ENCODE measurements at places on chromosomes 11 and 22. TPM values are rescaled to one million over a fixed set of nuclear protein-coding genes. Genes with fewer than 3 reads are reported as not detected.
A peak's percentile ranks its signal among the peaks of the same experiment; 100 is the strongest.

- no peaks in the 10 kb centered on the region for H3K36me3 ChIP-seq
- no peak overlapping the region for H3K4me3 ChIP-seq
- H3K27ac ChIP-seq, result no peak overlapping the region
- no peaks in the 10 kb centered on the region for H3K27me3 ChIP-seq
- H3K4me1 ChIP-seq, result no peaks in the 10 kb centered on the region
- DNase-seq, result no peak
Measured at GRCh38 chr11:106765469-106766258, 252.6 kb downstream of the GUCY1A2 start.

DNA sequence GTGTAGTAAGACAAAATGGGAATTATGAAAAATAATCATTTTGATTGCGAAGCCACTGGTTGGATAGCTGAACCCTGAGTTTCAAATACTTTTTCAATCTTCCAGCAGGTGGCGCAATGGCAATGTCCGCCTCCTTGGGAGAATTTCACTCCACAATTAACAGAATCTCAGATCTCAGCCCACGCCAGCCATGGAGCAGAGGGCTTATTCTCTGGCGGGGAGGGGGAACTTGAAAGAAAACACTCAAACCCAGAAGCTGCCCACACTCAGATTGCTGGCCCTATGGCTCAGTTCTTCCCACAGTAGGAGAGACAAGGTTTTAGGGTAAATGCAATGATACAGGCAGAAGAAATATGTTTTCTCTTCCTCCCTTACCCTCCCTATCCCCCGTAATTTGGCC is 38.7 kb upstream of the RCN1 start:
- DNase-seq, result peak; percentile 18
- no peaks in the 10 kb centered on the region for H3K36me3 ChIP-seq
- H3K4me1 ChIP-seq, result no peaks in the 10 kb centered on the region
- H3K27me3 ChIP-seq, result peaks cover 29% of the 10 kb centered on the region
- H3K4me3 ChIP-seq, result no peak overlapping the region

- H3K36me3 ChIP-seq, result peaks cover 2% of the 10 kb centered on the region
- DNase-seq, result no peak
- H3K27me3 ChIP-seq, result no peaks in the 10 kb centered on the region
- peaks cover 11% of the 10 kb centered on the region for H3K4me1 ChIP-seq
- no peak overlapping the region for H3K4me3 ChIP-seq
Measured at GRCh38 chr22:47128216-47128615, 365.8 kb downstream of the TBC1D22A start.

DNA sequence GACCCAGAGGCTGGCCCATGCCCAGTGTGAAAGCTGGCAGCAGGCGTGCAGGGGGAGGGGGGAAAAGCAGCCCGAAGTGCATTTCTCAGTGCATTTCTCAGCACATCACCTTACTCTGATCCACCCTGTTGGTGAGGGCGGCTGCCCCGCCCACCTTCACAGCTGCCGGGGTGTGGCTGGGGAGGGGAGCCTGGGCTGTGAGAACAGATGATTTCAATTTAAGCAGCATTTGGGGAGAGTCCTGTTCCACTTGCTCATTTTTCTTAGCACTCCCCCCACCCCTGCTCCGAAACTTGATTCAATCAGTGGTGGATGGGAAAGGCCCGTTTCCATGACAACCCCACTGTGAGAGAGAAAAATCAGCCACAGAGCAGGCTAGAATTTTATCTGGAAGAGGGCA is 84.8 kb downstream of the SNX19 start:
- no peaks in the 10 kb centered on the region for H3K36me3 ChIP-seq
- H3K4me3 ChIP-seq, result no peak overlapping the region
- H3K27me3 ChIP-seq, result peaks cover 7% of the 10 kb centered on the region
- DNase-seq, result no peak
- H3K27ac ChIP-seq, result no peak overlapping the region
- no peaks in the 10 kb centered on the region for H3K4me1 ChIP-seq

Gene PTGDR2
- total RNA-seq, result 0.12 TPM

Gene OR5M8
- total RNA-seq, result not detected

Gene PATE3
- not detected for total RNA-seq

Gene TRPC6
- total RNA-seq, result not detected

Data from activated naive CD8-positive, alpha-beta T cell treated with anti-CD3 and anti-CD28 coated beads for 36 hours (primary cell).